HL-60 (cell line): ENCODE measurements at places on chromosomes 2 and 18.

GRCh38 chr2:182148344-182148743, 162.7 kb downstream of the PPP1R1C start:
- DNase-seq, result no peak

DNA sequence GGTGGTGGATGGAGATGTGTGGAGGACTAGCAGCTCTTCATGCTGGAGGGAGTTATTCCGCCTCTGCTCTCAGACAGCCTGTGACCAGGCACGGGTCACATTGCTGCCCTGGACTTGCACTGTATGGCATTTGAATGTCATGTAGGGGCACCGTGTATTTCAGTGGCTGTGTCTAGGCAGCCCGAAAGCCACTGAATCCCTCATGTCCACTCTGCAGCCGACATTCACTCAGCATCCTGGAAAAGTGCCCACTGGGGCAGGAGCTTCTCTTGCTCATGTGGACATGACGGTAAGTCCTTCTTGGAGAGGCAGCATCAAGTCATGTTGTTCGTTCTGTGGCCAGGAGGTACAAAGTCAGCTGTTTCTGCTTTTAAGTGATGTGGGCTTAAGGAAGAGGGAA, 127.9 kb downstream of the SH3RF3 start:
- DNase-seq, result no peak

- no peak for DNase-seq
Measured at GRCh38 chr2:190507135-190507534, 27.4 kb downstream of the NEMP2 start.

- DNase-seq, result no peak
Measured at GRCh38 chr2:218885981-218886947, 5.6 kb downstream of the WNT10A start.

DNA sequence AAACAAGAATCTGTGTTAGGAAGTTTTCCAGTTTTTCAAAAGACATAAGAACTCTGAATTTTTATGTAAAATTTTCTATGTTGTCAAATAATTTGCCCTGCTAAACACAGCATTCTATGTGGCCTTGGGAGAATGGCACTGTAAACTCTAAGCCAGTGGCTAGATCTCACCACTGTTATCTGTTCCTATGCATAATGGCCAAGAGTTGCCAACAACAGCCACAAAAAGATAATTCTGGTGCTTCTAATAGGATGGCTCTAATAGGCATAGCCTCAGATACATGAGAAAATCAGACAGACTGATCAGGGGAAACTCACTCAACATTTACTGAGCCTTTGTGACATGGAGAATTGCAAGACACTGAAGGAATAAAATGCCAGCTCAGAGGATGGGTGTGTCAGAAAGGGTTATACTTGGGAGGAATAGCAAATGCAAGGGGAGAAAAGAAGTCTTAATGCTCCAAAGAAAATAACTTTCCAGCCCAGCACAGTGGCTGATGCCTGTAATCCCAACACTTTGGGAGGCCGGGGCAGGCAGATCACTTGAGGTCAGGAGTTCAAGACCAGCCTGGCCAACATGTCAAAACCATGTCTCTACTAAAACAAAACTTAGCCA, 63.7 kb downstream of the COBLL1 start:
- DNase-seq, result no peak

- no peak for DNase-seq
Measured at GRCh38 chr18:74116633-74117554, 30.7 kb downstream of the FBXO15 start.

DNA sequence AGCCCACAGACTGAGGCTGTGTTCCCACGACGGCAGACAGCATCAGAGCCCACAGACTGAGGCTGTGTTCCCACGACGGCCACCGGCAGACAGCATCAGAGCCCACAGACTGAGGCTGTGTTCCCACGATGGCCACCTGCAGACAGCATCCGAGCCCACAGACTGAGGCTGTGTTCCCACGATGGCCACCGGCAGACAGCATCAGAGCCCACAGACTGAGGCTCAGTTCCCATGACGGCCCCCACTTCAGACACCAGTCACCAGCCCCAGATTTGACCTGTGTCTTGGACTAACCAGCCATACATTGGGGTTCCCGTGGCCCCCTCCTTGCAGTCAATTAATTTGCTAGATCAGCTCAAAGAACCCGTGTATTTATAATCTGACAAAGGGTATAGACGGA, 57.8 kb upstream of the SNTG2 start:
- DNase-seq, result no peak

GRCh38 chr2:143955401-143956065, 564.4 kb downstream of the ZEB2 start:
- DNase-seq, result no peak

GRCh38 chr2:70919672-70920366, 15.9 kb upstream of the ATP6V1B1 start:
- DNase-seq, result peak; percentile 77

DNA sequence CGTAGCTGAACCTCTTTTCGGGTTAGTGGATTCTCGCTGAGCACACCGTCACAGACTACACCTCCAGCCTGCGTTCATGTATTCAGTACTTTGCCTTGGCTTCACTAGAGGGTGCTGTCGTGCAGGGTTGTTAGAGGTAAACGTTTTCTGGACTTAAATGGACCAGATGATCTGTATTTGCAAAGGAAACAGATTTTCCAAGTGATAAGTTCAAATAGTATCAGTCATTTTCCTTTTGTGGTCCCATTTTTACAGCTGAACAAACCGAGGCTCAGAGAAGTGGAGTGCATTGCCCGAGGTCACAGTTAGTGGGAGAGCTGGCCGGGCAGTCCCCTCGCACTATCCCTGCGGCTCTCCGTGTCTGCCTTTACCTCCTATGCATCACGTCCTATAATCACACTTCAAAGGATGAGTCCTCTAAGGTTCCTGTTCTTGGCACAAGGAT, 125.9 kb downstream of the MAP4K4 start:
- DNase-seq, result peak; percentile 52

GRCh38 chr2:217884985-217885384, 117.8 kb downstream of the TNS1 start:
- DNase-seq, result no peak

DNA sequence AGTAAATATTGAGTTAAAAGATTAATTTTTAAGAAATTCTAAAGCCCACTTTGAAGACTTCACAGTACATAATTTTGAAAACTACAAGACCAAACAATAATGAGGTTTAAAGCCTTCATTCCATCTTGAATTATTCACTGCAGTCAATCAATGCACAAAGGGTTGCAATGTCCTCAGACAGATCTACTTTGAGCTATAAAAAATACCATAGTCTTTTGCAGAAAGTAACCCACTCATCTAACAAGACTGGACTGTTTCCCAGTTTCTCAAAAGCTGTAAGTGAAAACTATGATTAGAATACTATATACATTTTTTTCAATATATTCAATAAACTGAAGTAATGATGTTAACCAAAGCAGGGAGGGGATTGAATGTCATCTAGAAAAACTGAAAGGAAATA, 10.2 kb upstream of the RBM43 start:
- no peak for DNase-seq

DNA sequence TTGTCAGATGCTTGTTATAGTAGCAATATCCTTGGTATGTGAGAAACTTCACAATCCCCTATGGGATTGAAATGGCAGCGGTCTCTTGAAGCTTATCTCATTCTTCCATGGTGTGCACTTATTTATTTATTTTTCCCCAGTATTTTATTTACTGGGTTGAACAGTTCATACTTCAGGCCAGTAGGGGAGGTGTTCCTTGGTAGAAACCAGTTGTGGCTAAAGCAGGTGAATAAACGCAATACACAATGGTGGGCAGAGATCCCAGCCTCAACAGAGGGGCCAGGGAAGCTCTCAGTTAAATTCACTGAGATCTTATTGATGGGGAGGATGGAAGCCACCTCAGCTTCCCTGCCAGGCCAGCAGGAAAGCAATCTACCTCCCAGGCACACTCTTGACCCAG, 93.7 kb upstream of the SRD5A2 start:
- DNase-seq, result no peak

GRCh38 chr2:173792741-173793140, 172.4 kb downstream of the SP3 start:
- no peak for DNase-seq

GRCh38 chr2:36338827-36339145, 16.8 kb upstream of the CRIM1 start:
- DNase-seq, result no peak

- no peak for DNase-seq
Measured at GRCh38 chr2:188466761-188467160, 175.1 kb downstream of the GULP1 start.

- DNase-seq, result no peak
Measured at GRCh38 chr2:56148825-56149224, 35.0 kb upstream of the CCDC85A start.

GRCh38 chr2:71604726-71605120, 151.4 kb downstream of the DYSF start:
- no peak for DNase-seq

DNA sequence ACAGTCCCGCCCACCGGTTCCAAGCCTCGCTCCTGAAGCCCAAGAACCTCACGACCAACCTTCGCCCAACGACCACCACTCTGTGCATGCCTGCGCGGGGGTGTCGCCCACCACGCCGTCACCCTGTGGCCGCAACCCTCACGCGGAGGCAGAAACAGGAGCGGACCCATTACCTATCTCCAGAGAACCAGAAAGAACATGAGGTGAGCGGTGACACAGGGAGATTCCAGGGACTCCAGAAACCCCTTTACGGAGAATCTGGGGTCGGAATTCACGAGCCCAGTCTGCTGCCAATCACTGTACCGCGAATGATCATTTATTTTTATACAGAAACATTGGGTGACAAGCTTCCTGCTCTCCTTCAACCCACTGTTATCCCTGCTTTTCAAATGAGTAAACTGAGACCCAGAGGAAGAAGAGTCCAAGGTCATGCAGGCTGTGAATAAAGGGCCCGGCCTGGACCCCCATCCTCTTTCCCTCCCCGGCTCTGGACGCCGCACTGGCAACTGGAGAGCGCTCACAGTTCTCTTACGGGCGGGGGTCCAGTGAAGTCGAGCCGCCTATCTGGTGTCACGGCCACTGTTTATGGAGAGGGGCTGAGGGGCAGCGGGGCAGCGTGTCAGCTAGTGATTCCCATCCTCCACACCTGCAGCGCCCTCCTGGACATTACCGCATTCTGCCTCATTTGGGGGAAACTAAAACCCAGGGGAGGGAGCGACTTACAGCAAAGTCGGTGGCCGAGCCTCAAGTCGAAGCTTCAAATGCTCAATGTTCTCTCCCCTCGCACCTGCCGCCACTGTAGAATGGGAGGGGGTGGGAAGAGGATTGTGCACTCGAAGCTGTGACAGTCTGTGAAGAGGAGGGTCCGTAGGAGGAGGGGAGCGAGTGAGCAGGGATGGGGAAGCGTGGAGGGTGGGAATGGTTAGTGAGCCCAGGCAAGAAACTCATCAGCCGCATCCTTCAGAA, 723 bp upstream of the SLC30A3 start:
- no peak for DNase-seq

- no peak for DNase-seq
Measured at GRCh38 chr2:176261136-176261535, 8.1 kb upstream of the MTX2 start.

DNA sequence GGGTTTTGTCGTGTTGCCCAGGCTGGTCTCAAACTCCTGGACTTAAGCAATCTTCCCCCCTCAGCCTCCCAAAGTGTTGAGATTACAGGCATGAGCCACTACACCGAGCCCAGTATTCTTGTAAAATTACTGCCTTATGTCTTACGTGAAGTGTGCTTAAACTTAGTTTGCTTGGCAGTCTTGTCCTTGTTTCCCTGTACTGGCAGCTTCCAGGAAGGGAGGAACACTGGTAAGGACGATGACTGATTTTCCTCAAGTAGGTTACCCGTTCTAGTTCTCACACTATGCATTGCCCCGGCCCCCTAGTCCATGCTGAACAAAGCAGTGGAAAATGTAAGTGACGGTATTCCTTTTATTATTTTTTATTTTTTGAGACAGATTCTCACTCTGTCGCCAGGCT, 19.7 kb upstream of the GATA6 start:
- no peak for DNase-seq

DNA sequence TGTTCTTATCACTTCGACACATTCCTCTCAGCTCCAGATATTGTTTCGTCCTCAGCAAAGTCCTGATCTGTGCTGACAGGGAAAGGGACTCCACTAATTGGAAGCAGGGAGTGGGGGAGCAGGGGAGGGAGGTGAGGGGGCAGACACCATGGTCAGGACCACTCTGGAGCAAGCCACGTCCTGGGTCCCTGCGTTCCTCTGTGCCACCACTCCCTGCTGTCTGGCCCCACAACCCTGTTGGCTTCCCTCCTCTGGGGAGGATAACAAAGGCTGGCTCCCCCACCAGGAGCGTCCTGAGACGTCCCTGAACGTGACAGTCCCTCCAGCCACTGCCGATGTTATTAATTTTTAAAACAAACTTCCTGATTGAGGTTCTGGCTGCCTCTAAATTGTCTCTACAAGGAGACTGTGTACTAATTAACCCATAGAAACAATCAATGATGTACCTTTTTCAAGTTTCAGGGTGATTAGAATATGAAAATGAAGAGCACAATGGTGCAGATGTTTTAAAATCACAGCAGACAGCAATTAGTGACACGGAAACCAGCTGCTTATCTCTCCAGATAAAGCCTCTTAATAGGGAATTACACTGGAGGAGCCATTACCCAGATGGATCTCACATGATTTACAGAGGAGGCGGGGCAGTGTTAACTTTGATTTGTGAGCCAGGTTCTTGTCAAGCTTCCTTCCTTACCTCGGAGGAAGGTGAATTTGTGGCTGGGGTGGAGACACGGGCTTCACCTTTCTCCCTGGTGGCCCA, 257.5 kb downstream of the SETBP1 start:
- no peak for DNase-seq

GRCh38 chr18:45102863-45103262, 422.2 kb downstream of the SETBP1 start:
- DNase-seq, result no peak

- no peak for DNase-seq
Measured at GRCh38 chr2:178057179-178057680, 15.3 kb downstream of the PDE11A start.

- DNase-seq, result peak; percentile 12
Measured at GRCh38 chr2:189633392-189633811, 27.9 kb upstream of the ASNSD1 start.
